Uterus (tissue), 4 donors: ENCODE measurements at places on chromosomes 3 and 15. TPM values are rescaled to one million over a fixed set of nuclear protein-coding genes. Genes with fewer than 3 reads are reported as not detected.

KBTBD13 gene
- not detected for total RNA-seq

TP63 gene
- total RNA-seq = 1.5 TPM

ZSCAN29 gene
- total RNA-seq = 39.3 TPM

DNA sequence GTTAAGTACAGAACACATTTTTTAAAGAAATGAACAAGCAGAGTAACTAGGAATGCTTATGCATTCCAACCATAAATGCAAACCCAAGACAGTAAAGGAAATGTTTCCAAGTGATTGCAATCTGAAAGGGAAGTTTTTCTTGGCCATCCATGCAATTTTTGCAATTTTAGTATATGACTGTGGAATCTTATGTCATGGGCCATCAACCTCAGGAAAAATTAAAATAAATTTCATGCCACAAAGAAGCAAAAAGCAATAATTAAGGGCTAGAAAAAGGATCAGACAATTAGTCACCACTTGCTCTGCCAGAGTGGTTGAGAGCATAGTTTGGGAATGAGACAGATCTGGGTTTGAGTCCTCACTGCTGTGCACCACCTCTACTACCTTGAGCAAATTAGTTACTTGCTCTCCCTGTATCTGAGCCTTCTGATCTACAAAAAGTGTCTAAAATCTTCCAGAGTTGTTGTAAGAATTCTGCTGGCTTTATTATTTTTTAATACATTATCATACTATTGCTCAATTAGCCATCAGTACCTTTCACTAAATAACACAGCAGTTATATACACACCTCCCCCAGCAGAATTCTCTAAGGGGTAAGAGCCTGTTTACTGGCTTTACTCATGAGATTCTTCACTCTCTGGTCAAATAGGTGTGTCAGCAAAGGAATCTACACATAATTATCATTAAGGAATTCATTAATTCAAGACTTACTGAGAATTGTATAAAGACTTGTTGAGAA, 49.7 kb upstream of the FBN1 start:
- no peaks in the 10 kb centered on the region for H3K36me3 ChIP-seq
- no peak overlapping the region for H3K27ac ChIP-seq
- no peak for DNase-seq
- no peaks in the 10 kb centered on the region for H3K4me1 ChIP-seq

- peak; percentile 75 for DNase-seq
- no peaks in the 10 kb centered on the region for H3K36me3 ChIP-seq
- peaks cover 7% of the 10 kb centered on the region for H3K4me1 ChIP-seq
- H3K4me3 ChIP-seq = peak within 1 kb of the TSS; percentile 39
Measured at GRCh38 chr3:158731938-158732855, at the start of gene RARRES1. Gene RARRES1 (minus strand): TSS chr3:158732457. CDS start chr3:158732415, 42 bp downstream.
